ENCODE measurements at places on chromosomes 6 and 20. TPM values are rescaled to one million over a fixed set of nuclear protein-coding genes. Genes with fewer than 3 reads are reported as not detected.

DNA sequence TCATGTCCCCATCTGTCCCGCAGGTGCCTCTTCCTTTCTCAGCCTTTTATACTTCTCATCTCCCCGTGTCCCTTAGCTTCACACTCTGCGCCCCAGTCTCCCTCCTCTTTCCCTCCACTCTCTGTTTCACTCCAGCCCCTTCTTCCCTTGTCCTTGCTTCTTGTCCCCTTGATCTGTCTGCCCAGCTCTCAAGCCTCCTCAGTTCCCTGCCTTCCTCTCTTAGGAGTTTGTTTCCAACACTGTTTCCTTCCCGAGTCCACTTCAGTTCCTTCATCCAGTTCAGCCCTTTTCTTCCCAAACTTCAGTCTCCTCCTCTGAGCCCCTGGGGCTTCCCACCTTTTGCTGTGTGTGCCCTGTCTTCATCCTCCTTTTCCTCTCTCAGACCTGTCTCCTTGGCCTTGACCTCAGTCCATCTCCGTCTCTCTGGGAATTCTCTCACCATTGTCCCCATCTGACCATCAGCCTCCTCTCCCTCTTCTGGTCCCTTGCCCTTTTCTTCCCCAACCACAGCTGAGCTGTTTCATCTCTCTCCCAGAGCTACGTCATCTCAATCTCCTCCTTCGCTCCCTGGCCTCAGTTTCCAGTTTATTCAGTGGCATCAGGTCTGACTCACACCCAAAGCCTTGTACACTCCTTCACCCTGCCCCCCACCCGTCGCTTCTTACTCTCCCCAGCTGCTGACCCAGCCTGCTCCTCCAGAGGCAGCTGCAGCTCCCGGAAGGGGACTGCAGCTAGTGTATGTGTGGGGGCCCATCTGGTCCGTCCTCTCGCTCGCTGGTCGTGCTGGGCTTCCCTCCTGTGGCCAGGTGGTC is 2.7 kb upstream of the DDR1 start:
- H3K27me3 ChIP-seq: no peaks in the 10 kb centered on the region
- no peaks in the 10 kb centered on the region for H3K36me3 ChIP-seq
- H3K4me3 ChIP-seq: no peak overlapping the region
- DNase-seq: no peak

Gene TSPO2
- total RNA-seq: not detected

GRCh38 chr20:19935842-19936241 is 81.3 kb upstream of the NAA20 start:
- H3K27ac ChIP-seq: peak overlapping the region; percentile 71
- H3K27me3 ChIP-seq: no peaks in the 10 kb centered on the region
- H3K4me1 ChIP-seq: peaks cover 10% of the 10 kb centered on the region
- no peak overlapping the region for H3K4me3 ChIP-seq
- no peaks in the 10 kb centered on the region for H3K36me3 ChIP-seq

Gene RAD21L1
- total RNA-seq: not detected

Gene EYA4
- total RNA-seq: not detected

DNA sequence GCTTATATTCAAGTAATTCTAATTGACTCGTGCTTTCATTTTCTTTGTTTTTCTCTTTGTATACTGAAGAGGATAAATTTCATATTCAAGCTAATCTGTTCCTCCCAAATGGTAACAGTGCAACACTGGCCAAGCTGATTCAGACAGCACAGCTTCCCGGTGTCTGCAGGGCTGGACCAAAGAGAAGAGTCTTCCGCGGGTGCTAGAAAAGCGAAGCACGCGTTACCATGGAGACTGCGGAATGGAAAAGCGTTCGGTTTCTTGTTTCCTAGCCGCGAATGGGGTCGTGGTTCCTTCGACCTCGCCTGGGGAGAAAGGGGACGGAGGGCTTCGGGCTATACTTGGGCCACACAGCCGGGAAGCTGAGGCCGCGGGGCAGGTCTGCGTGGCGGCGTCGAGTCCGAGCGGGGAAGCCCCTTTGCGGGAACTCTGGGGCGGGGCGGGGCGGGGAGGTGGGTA is 6.2 kb upstream of the ZNF311 start:
- H3K4me3 ChIP-seq: peak overlapping the region; percentile 52
- H3K27ac ChIP-seq: peak overlapping the region; percentile 44
- DNase-seq: peak; percentile 36
- peaks cover 9% of the 10 kb centered on the region for H3K27me3 ChIP-seq
- H3K36me3 ChIP-seq: no peaks in the 10 kb centered on the region

DNA sequence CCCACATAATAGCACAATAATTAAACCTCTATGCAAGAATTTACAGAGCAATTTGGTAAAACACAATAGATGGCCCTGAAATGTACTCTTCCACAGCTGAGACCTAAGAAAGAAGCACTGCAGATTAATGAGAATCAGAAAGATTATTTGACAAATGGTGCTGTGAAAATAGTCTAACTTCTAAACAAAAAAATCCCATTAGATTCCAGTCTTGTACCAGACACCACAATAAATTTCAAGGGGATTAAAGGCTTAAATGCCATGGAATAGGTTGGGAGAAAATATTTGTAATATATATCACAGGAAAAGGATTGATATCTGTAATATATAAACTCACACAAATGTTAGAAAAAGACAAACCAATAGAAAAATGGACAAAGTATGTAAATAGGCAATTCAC is 14.4 kb downstream of the TMEM244 start:
- no peak overlapping the region for H3K4me3 ChIP-seq
- no peak overlapping the region for H3K27ac ChIP-seq
- H3K36me3 ChIP-seq: no peaks in the 10 kb centered on the region
- H3K4me1 ChIP-seq: no peaks in the 10 kb centered on the region
- H3K27me3 ChIP-seq: peaks cover 3% of the 10 kb centered on the region

- DNase-seq: no peak
- no peaks in the 10 kb centered on the region for H3K27me3 ChIP-seq
- no peak overlapping the region for H3K27ac ChIP-seq
- no peaks in the 10 kb centered on the region for H3K36me3 ChIP-seq
These were observed 773.9 kb upstream of the MMS22L start for GRCh38 chr6:98056955-98057354.

DNA sequence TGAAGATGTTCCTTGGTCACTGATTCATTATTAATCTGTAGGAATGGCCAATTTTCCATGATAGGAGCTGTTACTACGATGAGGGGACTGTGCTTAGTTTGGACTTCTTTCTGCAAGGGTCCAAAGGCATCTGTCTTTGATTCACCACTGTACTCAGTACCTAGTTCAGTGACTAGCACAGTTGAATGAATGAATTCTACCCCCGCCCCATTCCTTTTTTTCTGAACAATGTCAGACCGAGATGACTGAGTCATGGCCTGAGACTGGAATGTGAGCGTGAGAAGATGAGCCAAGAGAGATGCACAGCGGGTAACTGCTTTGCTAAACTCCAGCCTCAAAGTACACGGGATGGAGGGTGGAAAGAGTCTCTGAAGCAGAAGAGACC is 419 bp upstream of the SNHG17 start:
- H3K36me3 ChIP-seq: no peaks in the 10 kb centered on the region
- no peak for DNase-seq
- H3K4me1 ChIP-seq: no peaks in the 10 kb centered on the region
- no peak overlapping the region for H3K4me3 ChIP-seq
- H3K27me3 ChIP-seq: no peaks in the 10 kb centered on the region

Gene POU5F1
- total RNA-seq: 2.8 TPM

Gene TNF
- total RNA-seq: not detected

Gene CGA
- total RNA-seq: not detected

Gene ZSCAN23
- not detected for total RNA-seq

GRCh38 chr6:3835055-3835731 is 14.0 kb upstream of the FAM50B start:
- H3K4me3 ChIP-seq: no peak overlapping the region
- no peak for DNase-seq

DNA sequence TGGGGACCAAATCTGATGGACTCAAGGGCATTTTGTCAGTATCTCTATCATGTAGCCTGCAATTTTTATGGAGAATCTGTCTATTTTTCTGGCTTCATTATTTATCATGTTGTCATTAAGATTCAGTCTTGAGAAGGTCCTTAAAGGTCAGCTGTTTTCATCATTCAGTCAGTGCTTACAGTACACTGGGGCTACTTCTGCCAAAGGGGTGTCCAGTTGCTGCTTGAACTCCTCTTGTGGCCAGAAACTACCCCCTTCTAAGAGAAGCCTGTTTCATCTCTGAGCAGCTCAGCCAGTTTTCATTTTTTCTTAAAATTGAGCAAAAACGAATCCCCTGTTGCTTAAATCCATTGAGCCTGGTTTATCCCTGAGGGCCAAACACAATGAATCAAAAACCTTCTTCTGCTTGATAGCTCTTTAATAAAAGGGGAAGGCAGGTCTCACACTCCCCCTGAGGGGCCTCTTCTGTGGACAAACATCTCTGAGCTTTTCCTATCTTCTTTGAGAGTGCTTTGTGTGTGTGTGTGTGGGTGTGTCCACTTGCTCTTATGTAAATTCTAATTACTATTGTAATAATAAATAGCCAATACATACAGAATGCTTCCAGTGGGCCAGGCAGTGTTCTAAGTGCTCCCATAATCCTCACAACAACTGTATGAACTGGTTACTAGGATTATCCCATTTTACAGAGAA is 172.2 kb downstream of the PLCB1 start:
- no peak for DNase-seq
- H3K4me3 ChIP-seq: no peak overlapping the region
- no peak overlapping the region for H3K27ac ChIP-seq

Gene SMOC2
- 110 TPM for total RNA-seq

- H3K36me3 ChIP-seq: no peaks in the 10 kb centered on the region
- no peaks in the 10 kb centered on the region for H3K27me3 ChIP-seq
- no peak for DNase-seq
- no peaks in the 10 kb centered on the region for H3K4me1 ChIP-seq
These were observed 110.7 kb upstream of the PHACTR1 start for GRCh38 chr6:12605888-12606345.

Gene DTNBP1
- 19.8 TPM for total RNA-seq
